SW480 (cell line): ENCODE measurements at places on chromosomes 4 and X.

DNA sequence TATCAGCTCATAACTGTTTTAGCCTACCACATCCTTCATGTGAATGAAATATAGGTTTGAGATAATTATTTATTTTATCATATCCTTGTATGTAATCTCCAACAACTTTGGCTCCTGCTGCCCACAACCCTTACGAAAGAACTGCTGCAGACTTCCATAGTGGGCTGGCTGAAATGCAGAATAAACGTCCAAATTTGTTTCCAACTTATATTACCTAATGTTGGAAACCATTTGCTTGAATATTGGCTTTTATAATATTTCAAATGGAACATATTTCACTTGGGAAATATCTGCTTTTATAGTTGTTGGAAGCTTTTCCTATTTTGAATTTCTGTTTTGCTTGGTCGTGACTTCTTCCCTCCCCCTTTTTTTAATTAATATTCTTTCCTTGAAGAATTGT lies 45.0 kb upstream of the ITM2A start:
- no peak for DNase-seq

- no peak for DNase-seq
These were observed 28.7 kb downstream of the UGT2B7 start for GRCh38 chr4:69124941-69125340.

GRCh38 chrX:153491351-153491914 lies 3.3 kb upstream of the BGN start:
- DNase-seq = no peak

DNA sequence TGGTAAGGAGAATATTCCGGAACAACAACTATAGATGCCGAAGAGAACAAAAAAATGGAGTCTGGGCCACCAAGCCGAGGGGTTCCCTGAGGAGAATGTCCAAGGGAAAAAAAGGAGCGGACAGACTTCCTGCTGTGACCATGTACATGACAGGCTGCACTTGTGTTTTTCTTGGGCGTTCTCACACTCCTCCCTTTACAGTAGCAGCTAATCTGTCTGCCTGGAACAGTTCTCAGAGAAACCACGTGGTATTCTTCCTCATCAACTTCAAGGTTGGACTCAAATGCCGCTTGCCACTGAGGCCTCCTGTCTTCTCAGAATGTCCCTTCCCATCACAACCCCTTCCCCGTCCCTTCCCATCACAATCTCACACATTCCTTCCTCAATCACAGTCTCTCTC lies 30.8 kb upstream of the MTNR1A start:
- no peak for DNase-seq
